ENCODE measurements at places on chromosomes 12 and 14.

DNA sequence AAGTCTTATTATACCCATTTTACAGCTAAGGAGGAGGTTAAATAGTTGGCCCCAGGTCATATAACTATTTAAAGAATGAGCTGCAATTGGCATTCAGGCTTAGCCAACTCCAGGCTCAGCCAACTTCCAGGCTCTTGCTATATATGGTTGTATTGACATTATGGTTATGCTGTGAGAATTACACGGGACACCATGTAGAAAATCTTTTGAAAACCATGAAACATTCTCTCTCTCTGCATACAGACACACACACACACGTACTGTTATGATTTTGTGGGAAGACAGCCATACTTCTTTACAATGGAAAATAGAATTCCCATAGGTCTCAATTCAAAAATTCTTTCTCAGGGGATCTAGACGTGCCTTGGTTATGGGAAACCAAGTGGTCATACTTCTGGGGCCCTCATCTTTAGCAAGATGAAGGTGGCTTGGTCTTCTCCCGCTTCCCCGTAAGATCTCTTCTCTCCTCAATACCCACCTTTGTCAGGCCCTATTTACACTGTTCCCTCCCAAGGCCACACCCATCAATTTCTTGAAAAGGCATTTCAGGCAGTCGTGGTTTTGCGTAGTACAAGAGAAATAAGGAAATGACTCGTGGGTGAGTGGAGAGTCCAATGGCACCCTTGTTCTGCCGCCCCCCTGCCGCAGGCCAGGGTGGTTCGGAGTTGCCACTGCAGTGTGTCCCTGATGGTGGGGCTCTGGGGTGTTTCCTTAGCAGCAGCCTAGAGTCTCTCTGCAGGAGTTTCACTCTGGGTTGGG, 10.0 kb upstream of the GPRC5A start:
- DNase-seq, result no peak

- DNase-seq, result peak; percentile 33
Observed at GRCh38 chr12:57803319-57803893, 15.1 kb downstream of the AVIL start.

GRCh38 chr14:38973083-38973700, 129.8 kb downstream of the SEC23A start:
- DNase-seq, result no peak

DNA sequence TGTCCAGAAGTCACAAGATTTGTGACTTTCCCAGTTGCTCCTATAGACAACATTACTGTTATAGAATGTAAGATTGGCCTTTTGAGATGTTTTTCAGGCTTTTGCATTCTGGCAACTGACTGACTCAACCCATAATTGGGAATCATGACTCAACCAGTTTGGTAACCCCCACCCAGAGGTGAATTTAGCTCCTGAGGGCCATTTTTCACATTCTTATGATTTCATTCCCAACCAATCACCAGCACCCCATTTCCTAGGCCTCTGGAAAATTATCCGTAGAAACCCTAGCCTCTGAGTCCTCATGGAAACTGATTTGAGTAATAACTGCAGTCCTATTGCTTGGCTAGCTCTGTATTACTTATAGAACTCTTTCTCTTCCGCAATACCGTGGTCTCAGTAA, 626.0 kb upstream of the SEL1L start:
- DNase-seq, result no peak

GRCh38 chr12:6866920-6867412, 365 bp upstream of the TPI1 start:
- DNase-seq, result no peak

DNA sequence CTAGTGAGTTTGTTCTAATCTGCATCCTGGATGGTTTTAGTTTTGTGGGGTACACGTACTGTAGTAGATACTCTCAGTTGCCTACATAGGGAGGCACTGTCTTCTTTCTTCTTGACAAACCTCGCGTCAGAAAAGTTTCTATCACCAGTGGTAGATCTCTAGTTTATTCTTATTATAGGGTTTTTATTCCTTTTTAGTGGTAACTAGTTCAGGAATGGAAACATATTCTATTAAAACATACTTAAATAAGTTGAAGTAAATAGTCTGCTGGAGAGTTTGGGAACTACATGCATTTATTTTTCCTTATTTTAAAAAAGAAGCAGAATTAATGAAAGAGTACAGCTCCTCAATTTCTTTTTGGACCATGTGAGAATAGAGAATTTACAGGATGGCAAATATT, 33.6 kb upstream of the OR9K2 start:
- DNase-seq, result no peak

DNA sequence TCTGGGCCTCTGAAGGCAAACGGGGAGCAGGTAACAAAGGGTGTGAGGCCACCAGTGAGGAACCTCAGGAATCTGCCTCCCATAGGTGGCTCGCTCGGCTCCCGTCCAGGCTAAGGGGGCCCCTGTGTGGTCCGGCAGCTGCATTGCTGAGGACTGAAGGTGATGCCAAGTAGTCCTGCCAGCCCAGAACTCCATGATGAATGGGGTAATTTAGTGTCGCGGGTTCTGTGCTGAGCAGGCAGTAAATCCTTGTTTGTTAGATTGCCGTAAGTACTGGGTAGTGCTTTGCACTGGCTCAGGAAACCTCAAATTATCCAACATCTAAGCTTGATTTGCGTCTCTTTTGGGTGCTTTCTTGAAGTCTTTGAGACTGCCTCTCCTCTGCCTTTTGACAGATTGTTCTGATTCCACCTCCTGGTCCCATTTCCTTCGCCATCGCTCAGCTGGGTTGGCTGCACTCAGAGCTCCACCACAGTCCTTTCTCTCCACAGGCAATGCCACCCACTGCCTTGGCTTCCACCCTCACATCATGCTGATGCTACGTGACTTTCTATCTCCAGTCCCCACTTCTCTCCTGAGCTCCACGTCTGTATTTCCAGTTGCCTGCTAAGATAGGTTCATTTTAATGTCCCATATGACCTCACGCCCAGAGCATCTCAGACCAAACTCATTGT, 392.0 kb downstream of the FUT8 start:
- no peak for DNase-seq

DNA sequence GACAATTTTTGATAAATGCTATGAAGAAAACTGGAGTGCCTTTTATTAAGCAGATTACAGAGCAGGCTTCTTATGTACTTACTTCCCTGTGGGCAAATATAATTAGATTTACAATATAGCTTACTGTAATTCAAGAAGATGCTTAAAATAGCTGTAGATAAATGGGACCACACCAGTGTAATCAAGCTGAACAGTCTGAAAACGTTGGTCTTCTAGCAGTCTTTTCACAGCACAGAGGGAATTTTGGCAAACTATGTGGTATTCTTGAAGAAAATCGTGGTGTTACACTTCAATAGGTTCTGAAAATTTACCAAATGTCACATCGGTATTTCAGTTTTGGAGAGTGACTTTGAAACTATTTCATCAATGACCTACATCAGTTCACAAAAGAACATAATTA, 47.7 kb downstream of the SLC16A7 start:
- no peak for DNase-seq

DNA sequence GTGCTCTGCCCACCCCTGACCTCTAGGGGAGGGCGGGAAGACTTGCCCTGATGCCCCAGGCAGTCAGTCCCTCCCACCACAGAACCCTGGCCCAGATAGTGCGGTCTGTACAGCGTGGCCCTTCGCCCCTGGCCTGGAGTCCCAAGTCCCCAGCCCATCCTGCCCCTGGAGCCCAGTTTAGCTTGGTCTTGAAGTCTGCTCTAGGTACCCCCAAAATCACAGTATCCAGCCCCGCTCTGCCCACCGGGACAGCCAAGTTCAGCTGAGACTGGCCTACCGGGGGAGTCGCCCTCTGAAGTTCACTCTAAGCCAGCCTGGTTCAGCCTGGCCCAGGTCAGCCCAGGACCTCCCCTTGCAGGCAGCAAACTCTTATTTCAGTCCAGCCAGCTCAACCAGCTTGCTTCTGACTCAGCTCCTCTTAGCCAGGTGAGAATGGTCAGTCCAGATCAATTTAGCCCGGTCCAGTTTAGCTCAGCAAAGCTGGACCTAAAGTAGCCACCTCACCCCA, 75.9 kb downstream of the TMEM121 start:
- no peak for DNase-seq

- no peak for DNase-seq
Observed at GRCh38 chr12:123306200-123306599, 34.5 kb upstream of the CDK2AP1 start.

GRCh38 chr14:22822571-22823098, 7.1 kb upstream of the MRPL52 start:
- DNase-seq, result peak; percentile 81

- no peak for DNase-seq
Observed at GRCh38 chr12:110249105-110249504, 31.9 kb upstream of the ATP2A2 start.

DNA sequence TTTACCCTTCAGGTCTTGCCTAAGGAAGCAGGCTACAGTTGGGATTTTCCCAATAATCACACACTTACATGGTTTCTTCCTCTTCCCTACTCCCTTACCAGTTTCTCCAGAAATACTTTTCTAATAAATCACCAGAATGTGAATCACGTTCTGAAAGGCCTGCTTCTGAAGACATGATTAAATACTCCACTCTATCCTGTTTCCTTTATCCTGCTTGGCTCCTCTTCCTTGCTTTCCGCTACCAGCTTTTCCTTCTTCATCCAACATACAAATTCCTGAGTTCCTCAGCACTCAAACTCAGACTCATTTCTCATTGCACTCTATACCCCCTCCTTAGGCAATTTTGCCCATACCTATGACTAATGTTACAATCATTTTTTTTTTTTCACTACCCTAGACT, 118.3 kb downstream of the MGAT4C start:
- no peak for DNase-seq

GRCh38 chr12:64445490-64445889, 6.4 kb upstream of the TBK1 start:
- DNase-seq, result no peak

DNA sequence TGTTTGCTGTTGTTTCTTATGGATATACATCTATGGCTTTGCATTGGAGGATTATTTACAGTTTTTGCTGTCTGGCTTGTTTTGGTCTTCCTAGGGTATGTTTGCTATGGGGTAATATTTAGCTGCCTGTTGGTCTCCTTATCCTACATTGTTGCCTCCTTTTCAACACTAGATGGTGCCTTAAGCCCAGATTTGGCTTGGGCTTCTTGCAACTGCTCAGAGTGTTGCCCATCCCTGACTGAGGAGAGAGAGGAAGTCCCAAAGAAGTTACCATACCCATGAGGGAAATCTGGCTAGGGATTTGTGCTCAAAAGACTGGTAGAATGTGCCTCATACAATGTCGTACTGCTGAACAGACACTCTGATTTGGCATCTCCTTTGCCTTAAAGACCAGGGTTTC, 94.6 kb upstream of the MUCL1 start:
- no peak for DNase-seq

DNA sequence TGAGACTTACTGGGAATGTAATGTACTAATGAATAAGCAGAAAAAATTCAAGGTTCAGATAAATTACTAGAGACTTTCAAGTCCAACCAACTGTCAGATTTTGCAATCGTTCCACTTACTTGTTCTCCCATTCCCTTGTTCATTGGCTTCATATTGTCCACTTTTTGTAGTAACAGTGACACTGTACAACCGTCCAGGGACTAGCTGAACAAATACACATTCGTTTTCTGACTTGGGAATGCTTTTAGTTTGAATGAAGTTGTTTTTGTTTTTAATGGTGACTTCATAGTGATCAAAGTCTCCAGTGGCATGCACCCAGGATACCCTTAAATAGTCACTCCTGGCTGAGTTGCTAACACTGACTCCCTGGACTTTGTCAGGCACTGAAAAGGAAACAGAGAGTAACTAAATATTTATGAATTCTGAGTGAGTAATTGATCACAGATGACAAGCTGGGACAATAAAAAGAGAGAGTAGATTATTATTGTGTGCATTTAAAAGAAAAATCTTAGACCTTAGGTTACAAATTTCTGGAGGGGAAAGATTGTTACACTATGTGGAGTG, 65.4 kb downstream of the PTPRB start:
- DNase-seq, result no peak

DNA sequence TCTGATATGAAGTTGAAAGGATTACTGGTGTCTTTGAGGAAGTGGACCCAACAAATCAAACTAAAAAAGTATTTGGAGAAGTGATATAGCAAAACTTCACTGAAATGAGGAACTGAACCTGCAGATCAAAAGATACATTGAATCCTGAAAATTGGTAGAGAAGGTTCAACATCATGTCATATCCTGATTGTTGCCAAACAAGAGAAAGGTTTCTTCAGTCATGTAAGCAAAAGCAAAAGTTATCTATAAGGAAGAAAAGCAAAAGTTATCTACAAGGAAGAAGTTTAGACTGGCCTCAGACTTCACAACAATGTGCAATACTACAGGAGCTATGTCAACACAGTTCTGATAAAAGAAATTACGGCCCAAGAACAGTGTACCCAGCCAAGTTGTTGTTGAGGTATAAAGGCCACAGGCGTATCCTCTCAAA, 142.7 kb downstream of the RAD51B start:
- peak; percentile 45 for DNase-seq

DNA sequence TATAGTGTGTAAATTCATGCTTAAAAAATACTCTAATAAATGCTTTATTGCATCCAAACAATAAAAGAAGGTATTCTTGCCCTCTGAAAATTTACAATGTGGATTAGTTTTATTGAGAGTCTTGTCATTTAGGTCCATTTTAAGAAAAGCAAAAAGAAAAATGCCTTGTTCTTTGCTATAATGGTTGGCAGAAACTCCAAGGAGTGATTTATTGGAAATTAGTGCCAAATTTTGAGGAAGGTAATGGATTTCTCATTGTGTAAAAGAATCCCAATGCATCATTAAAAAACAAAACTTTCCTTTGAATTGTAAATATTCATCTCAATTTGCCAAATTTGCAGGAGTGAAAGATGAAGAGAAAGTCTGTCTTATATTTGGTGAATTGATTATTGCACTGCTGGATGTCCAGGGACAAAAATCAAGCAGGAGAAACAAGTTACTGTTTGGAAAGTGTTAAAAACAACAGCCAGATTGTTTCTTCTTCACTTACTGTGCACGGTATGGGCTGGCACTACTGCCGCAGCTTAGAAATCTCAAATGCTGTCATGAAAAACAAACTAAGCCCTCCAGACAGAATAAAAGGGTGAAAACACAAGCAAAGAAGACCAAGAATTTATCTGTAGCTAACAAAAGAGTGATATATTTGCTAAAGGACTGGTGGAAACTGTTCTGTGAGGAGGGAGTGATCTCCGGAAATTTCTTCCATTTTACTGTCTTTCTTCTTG, 511.7 kb downstream of the TMTC2 start:
- DNase-seq, result no peak

GRCh38 chr14:103382376-103382775, 2.8 kb upstream of the MARK3 start:
- DNase-seq, result no peak

- DNase-seq, result no peak
Observed at GRCh38 chr14:99506276-99506675, 25.1 kb downstream of the CCNK start.

DNA sequence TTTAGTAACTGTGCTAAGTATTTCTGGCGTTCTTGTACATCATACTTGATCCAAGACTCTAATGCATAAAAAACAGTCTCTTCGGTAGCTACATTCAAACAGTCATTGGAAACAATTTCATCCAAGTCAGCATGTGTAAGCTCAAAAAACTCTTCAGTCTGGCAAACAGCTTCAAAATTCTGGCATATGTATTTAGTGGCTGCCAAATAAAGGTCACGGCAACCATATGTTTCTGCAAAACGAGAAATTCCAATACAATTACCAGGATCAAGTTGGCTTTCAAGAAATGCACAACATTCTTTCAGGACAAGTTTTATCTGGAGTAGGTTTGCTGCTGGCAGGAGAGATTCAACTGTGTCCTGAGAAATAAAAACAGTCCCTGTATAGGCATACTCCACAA, 16.5 kb downstream of the KLHL28 start:
- no peak for DNase-seq

- no peak for DNase-seq
Observed at GRCh38 chr12:2856051-2856450, 788 bp downstream of the TEX52 start.

- DNase-seq, result no peak
Observed at GRCh38 chr14:50578433-50578832, 18.5 kb downstream of the ATL1 start.

All from germinal center (tissue), 1 donor.